Activated T-cell treated with anti-CD3 and anti-CD28 coated beads, Interleukin-2, amount 50 U/mL, for 72 hours (primary cell): ENCODE measurements at places on chromosomes 1 and 21.
A peak's percentile ranks its signal among the peaks of the same experiment; 100 is the strongest.

- no peaks in the 10 kb centered on the region for H3K27me3 ChIP-seq
- no peak overlapping the region for H3K27ac ChIP-seq
- DNase-seq = no peak
- H3K36me3 ChIP-seq = no peaks in the 10 kb centered on the region
- H3K4me1 ChIP-seq = no peaks in the 10 kb centered on the region
Observed at GRCh38 chr1:68456202-68456601, 6.4 kb upstream of the RPE65 start.

DNA sequence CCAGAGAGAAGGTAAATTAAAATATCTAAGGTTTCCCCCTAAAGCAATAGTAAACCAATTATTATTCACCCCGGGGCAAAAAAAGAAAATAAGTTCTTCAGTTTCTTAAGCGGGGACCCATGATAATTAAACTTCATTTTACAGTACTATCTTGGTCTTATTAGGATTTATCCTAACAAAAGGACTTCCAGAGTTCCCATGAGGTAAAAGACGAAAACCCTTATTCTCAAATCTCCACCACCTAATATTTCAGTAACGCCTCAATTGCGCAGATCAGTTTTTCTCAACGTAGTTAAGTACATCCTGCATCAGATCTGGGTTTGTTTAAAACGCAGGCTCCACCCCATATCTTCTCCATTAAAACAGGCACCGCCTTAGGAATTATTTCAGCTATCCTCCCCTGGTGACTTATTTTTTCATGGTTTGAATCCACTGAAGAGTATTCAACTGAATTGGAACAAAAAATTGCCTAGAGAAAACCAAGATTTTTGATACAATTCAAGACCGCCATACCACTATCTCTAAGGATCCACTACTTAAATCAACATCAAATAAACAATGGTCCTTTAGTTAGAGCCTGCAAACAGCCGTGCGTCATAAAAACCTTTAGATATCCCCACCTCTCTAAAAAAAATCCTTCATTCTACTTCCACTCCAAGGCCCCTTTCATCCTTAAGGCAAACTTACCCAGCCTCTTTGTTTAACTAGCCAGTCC, 1.7 kb downstream of the MCL1 start:
- H3K4me3 ChIP-seq = peak overlapping the region; percentile 99
- DNase-seq = no peak
- H3K36me3 ChIP-seq = peaks cover 46% of the 10 kb centered on the region
- H3K4me1 ChIP-seq = peaks cover 47% of the 10 kb centered on the region

- H3K27me3 ChIP-seq = peaks cover 7% of the 10 kb centered on the region
- no peak overlapping the region for H3K27ac ChIP-seq
- H3K36me3 ChIP-seq = no peaks in the 10 kb centered on the region
- no peak overlapping the region for H3K4me3 ChIP-seq
- no peak for DNase-seq
- no peaks in the 10 kb centered on the region for H3K4me1 ChIP-seq
Observed at GRCh38 chr1:58406301-58407071, 140.0 kb downstream of the OMA1 start.

- H3K4me1 ChIP-seq = peaks cover 99% of the 10 kb centered on the region
- peak overlapping the region; percentile 61 for H3K4me3 ChIP-seq
- DNase-seq = no peak
- H3K27ac ChIP-seq = peak overlapping the region; percentile 84
- no peaks in the 10 kb centered on the region for H3K27me3 ChIP-seq
Observed at GRCh38 chr1:66370462-66370971, 163.4 kb upstream of the SGIP1 start.

DNA sequence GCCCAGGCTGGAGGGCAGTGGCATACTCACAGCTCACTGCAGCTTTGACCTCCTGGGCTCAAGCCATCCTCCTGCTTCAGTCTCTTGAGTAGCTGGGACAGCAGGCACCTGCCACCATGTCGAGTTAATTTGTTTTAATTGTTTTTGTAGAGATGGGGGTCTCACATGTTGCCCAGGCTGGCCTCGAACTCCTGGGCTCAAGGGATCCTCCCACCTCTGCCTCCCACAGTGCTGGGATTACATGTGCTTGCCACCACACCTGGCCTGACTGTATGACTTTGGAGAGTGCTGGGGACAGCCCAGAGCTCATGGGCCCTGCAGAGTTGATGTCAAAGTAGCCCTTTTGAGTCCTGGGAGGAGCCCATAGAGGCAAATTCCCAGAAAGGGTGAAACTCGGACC, 1.8 kb downstream of the OBSCN start:
- no peak for DNase-seq
- H3K4me3 ChIP-seq = no peak overlapping the region
- no peaks in the 10 kb centered on the region for H3K4me1 ChIP-seq
- H3K27me3 ChIP-seq = peaks cover 7% of the 10 kb centered on the region
- no peaks in the 10 kb centered on the region for H3K36me3 ChIP-seq

DNA sequence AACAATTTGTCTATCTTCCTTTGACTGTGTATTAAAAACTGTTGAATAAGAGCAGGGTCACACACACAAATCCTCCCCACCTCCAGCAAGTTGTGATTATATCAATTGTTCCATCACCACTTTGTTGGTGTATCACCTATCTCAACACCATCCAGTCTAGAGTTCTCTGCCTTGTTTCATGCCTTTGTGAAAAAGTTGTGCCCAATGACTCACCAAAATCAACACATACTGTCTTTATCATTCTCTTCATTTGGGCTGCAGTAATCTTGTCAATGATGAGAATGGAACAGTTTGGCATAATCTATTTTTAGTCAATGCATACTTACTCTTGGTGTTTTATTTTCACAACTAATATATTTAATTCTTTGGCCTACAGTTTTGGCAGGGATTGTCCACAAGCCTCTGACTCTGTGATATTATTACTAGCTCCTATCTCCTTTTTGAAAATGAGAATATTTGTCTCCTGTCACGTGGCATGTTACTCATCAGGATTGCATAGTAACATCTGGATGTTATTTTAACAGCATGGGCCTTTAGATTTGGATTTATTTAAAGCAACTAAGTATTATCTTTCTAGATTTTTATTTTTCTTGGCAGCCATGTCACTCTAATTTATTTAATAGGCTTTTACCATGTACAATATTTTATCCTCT, 5.1 kb downstream of the C1orf87 start:
- H3K27me3 ChIP-seq = peaks cover 21% of the 10 kb centered on the region
- no peaks in the 10 kb centered on the region for H3K4me1 ChIP-seq
- no peak overlapping the region for H3K4me3 ChIP-seq
- no peak overlapping the region for H3K27ac ChIP-seq
- no peak for DNase-seq
- no peaks in the 10 kb centered on the region for H3K36me3 ChIP-seq

- no peaks in the 10 kb centered on the region for H3K36me3 ChIP-seq
- no peaks in the 10 kb centered on the region for H3K27me3 ChIP-seq
- no peak overlapping the region for H3K27ac ChIP-seq
- no peak for DNase-seq
- H3K4me1 ChIP-seq = no peaks in the 10 kb centered on the region
Observed at GRCh38 chr1:187390215-187390818, 561.6 kb downstream of the PLA2G4A start.

GRCh38 chr1:67705735-67706453, 20.9 kb downstream of the GADD45A start:
- no peaks in the 10 kb centered on the region for H3K27me3 ChIP-seq
- H3K4me1 ChIP-seq = peaks cover 6% of the 10 kb centered on the region
- no peak overlapping the region for H3K27ac ChIP-seq
- H3K36me3 ChIP-seq = no peaks in the 10 kb centered on the region

- no peak overlapping the region for H3K4me3 ChIP-seq
- H3K27me3 ChIP-seq = peaks cover 11% of the 10 kb centered on the region
- no peaks in the 10 kb centered on the region for H3K4me1 ChIP-seq
- no peaks in the 10 kb centered on the region for H3K36me3 ChIP-seq
- no peak overlapping the region for H3K27ac ChIP-seq
Observed at GRCh38 chr1:20685741-20686140, 24.6 kb upstream of the DDOST start.

DNA sequence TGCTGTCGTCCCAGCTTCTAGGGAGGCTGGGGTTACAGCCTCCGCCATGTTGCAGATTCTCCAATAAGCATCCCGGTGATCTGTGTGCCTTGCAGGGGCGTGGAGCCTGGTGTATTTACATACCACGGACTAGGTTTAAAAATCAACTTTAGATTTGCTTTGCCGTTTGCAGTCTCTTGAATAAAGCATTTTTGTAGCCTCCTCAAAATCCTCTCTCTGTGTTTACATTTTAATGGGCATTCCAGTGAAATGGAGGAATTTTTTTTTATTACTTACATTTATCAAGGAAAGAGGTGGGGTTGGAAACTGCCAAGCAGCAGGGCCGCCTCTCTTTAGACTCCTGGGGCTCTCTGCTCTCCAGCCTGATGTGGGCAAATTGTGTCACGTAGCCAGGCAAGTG, 437.5 kb upstream of the VAMP3 start:
- H3K36me3 ChIP-seq = no peaks in the 10 kb centered on the region
- H3K4me3 ChIP-seq = no peak overlapping the region
- no peaks in the 10 kb centered on the region for H3K27me3 ChIP-seq
- DNase-seq = no peak
- H3K4me1 ChIP-seq = no peaks in the 10 kb centered on the region
- no peak overlapping the region for H3K27ac ChIP-seq

- no peak for DNase-seq
- no peak overlapping the region for H3K27ac ChIP-seq
- peaks cover 3% of the 10 kb centered on the region for H3K36me3 ChIP-seq
- H3K27me3 ChIP-seq = no peaks in the 10 kb centered on the region
- H3K4me3 ChIP-seq = no peak overlapping the region
- no peaks in the 10 kb centered on the region for H3K4me1 ChIP-seq
Observed at GRCh38 chr1:59173721-59174120, 123.2 kb upstream of the FGGY start.

DNA sequence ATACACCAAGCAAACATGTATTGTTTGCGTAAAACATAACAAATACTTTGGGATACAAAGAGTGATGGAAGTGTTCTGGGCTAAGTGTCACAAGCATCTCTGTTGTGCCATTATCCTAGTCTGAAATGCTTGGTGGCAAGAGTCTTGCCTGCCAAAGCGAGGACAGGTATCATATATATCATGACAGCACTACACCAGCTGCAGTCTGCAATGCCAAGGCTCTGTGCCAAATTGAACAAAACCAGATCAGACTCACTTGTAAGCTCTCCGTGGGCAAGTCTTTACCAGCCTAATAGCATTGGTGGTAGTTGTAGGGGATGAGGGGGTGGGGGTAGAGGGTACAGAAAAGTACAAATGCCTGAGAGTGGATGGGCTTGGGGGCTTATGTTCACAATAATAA, 119.2 kb downstream of the RWDD3 start:
- peaks cover 6% of the 10 kb centered on the region for H3K27me3 ChIP-seq
- DNase-seq = no peak
- H3K4me1 ChIP-seq = no peaks in the 10 kb centered on the region
- no peaks in the 10 kb centered on the region for H3K36me3 ChIP-seq
- no peak overlapping the region for H3K27ac ChIP-seq

DNA sequence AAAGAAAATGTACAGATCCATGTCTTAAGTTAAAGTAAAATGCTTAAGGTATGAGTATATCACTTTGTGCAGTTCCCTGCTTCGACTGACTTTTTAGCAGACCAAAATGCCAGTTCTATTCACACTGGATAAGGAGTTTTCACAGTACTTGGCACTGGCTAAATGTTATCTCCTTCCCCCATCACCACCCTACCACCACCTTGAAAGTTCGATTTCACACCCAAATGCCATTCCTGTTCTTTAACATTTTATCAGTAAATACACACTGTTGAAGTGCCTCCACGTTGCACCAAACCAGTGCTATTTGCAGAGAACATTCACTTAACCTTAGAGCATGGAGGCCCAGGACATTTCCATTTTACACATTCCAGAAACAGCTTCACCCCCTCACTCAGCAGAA, 100.0 kb downstream of the URB2 start:
- H3K4me3 ChIP-seq = no peak overlapping the region
- H3K36me3 ChIP-seq = peaks cover 4% of the 10 kb centered on the region
- no peak for DNase-seq
- H3K4me1 ChIP-seq = no peaks in the 10 kb centered on the region

DNA sequence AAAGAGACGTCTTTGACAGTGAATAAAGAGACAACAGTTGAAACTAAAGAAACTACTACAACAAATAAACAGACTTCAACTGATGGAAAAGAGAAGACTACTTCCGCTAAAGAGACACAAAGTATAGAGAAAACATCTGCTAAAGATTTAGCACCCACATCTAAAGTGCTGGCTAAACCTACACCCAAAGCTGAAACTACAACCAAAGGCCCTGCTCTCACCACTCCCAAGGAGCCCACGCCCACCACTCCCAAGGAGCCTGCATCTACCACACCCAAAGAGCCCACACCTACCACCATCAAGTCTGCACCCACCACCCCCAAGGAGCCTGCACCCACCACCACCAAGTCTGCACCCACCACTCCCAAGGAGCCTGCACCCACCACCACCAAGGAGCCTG, 68.5 kb downstream of the TPR start:
- peaks cover 11% of the 10 kb centered on the region for H3K36me3 ChIP-seq
- H3K4me3 ChIP-seq = peak overlapping the region; percentile 8
- H3K4me1 ChIP-seq = peaks cover 47% of the 10 kb centered on the region
- H3K27ac ChIP-seq = peak overlapping the region; percentile 35
- no peaks in the 10 kb centered on the region for H3K27me3 ChIP-seq

GRCh38 chr1:157542676-157543075, 9.6 kb downstream of the FCRL5 start:
- no peaks in the 10 kb centered on the region for H3K36me3 ChIP-seq
- no peak overlapping the region for H3K27ac ChIP-seq
- no peak overlapping the region for H3K4me3 ChIP-seq
- no peak for DNase-seq

GRCh38 chr1:181174861-181175260, 86.4 kb downstream of the IER5 start:
- H3K27ac ChIP-seq = no peak overlapping the region
- peaks cover 6% of the 10 kb centered on the region for H3K4me1 ChIP-seq
- no peak overlapping the region for H3K4me3 ChIP-seq
- peaks cover 15% of the 10 kb centered on the region for H3K27me3 ChIP-seq

DNA sequence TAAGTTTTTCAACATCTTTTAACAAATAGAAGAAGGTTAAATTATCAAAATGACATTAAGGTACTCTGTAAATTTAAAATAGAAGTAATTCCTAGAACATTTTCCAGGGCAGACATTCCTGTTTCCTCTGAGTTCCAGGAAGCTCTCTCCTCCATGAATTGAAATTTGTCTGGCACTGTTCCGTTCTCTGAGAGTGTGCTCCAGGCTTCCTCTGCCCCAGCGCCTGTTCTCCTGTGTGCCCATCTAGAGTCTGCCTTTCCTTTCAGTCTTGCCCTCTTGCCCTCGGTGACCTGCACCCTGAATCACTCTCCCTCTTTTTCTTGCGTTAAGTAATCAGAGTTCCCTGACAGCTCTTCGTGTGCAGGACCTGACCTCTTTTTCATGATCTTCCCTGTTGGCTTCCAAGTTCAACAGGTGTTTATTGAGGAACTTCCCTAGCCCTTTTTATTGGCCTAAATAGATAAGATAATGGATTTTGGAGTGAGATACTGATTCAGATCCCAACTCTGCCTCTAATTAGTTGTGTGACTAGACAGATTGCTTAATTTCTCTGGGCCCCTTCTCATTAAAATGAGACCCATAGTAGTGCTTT, 77.1 kb downstream of the MTR start:
- DNase-seq = no peak
- H3K4me1 ChIP-seq = peaks cover 9% of the 10 kb centered on the region
- H3K27ac ChIP-seq = no peak overlapping the region
- peaks cover 18% of the 10 kb centered on the region for H3K36me3 ChIP-seq

GRCh38 chr1:152107984-152108881, 7.0 kb downstream of the TCHH start:
- peak overlapping the region; percentile 49 for H3K27ac ChIP-seq
- H3K27me3 ChIP-seq = peaks cover 14% of the 10 kb centered on the region
- no peaks in the 10 kb centered on the region for H3K4me1 ChIP-seq
- no peak for DNase-seq
- H3K4me3 ChIP-seq = no peak overlapping the region
- H3K36me3 ChIP-seq = peaks cover 3% of the 10 kb centered on the region

GRCh38 chr1:12296623-12297022, 66.8 kb downstream of the VPS13D start:
- H3K27ac ChIP-seq = peak overlapping the region; percentile 2
- peak overlapping the region; percentile 11 for H3K4me3 ChIP-seq
- no peaks in the 10 kb centered on the region for H3K36me3 ChIP-seq
